Activated naive CD4-positive, alpha-beta T cell treated with anti-CD3 and anti-CD28 coated beads, Interleukin-2, amount 50 U/mL, for 16 hours (primary cell): ENCODE measurements at places on chromosomes 2 and 18.

DNA sequence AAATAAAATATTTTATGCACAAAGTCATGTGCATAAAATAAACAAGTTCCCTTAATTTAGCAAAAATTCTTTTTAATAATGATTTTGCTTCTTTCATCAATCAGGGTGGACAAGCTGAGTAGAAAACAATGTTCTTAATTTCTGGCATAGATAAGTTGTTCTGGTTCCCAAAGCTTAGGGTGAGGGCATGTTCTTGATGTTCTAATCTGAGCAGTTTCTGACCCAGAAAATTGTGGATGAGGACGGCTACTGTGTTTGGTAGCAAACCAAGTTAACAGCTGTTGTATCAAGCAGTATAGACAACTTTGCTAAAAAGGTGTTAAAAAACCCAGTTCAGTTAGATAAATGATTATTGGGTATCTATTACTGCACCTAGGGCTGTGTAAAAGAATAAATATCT is 158.9 kb downstream of the PDE1A start:
- DNase-seq, result no peak

GRCh38 chr2:23540804-23541360 is 155.9 kb downstream of the KLHL29 start:
- DNase-seq, result no peak

- DNase-seq, result no peak
Observed at GRCh38 chr2:215316336-215316735, 4.5 kb downstream of the ATIC start.

DNA sequence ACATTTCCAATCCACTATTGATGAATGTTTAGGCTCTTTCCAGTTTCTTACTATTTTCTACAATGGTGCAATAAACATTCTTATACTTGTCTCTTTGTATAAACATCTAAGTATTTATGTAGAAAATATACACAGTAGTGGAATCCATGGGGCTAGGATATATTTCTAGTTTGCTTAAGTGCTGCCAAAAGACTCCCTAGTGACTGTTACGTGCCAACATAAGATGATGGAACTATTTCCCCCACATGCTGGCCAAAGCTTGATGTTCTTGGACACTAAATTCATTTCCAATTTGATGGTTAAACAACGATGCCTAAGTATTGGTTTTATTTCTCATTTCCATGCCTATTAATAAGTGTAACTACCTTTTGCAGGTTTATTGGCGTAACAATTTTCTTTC is 378.4 kb upstream of the HNRNPA3 start:
- no peak for DNase-seq

DNA sequence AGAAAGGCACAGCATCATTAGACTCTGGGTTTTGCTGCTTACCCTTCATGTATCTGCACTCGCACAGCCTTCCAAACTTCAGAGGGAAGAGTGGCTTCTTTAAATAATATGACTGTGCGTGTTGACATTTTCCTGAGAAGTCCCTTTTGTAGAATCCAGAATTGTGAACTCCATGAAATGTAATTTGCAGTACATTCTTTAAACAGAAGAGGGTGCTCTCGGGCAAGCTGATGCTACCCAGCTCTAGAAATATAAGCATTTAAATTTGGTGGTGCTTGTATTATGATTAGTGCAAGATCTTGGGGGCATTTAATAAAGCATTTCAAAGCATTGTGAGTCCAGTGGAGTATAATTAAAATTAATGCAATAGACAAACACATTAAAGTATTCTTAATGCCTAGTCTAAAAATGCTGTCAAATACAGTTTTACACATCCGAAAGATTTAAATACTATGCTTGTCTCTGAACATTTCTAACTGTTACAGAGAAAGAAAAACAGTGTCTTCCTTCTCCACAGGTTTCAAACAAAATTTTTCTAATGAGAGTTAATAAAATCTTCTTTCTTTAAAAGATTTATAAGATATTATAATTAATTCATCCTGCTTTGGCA is 17.3 kb upstream of the GTF2A1L start:
- no peak for DNase-seq

GRCh38 chr2:120441351-120441700 is 95.4 kb downstream of the INHBB start:
- DNase-seq, result no peak

DNA sequence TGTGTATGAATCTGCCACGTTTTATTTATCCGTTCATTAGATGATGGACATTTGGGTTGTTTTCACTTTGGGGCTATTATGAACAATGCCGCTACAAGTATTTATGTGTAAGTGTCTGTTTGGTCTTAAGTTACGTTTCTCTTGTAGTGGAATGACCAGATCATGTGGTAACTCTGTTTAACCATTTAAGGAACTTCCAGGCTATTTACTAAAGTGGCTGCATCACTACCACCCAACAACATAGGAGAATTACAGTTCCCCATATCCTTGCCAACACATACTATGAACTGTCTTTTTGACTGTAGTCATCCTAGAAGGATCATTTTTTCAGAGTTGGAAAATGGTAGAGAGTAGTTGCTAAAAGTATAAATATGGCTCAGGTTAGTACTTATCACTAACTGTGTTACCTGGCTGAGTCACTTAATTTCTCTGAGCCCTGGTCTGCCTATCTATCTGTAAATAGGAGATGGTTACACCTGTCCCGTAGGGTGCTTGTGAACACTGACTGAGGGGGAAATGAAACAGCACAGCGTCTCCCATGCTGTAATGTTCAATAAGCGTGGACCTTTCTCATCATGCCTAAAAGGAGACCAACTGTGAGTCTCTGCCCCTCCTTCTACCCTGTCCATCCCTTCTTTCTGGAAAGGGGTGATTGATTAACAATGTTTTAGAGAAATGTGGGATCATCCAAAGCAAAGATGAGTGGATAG is 103.1 kb downstream of the SH3RF3 start:
- no peak for DNase-seq

- DNase-seq, result no peak
Observed at GRCh38 chr18:7155092-7155491, 37.5 kb upstream of the LAMA1 start.

GRCh38 chr2:3110994-3111666 is 266.5 kb downstream of the EIPR1 start:
- DNase-seq, result no peak

DNA sequence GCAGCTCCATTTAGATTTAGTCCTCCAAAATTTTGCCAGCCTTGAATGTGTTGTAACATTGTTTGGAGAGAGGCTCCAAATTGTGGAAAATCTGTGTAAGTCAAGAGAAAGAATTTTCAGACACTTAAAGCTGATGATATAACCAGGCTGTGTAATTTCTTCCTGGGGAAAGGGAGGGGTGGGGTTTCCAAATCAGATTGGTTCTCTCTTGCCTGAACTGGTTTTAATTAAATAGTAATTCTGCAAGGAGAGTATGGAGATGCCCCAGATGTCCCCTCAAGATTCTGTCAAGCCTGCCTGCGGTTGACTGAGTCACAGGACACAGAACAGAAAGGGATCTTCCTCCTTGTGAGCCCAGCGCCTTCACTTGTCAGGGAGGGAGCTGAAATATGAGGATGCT is 54.5 kb downstream of the C18orf63 start:
- no peak for DNase-seq

- DNase-seq, result no peak
Observed at GRCh38 chr2:146547236-146547635, 1297.6 kb upstream of the ACVR2A start.

GRCh38 chr2:47531378-47532042 is 128.6 kb downstream of the MSH2 start:
- DNase-seq, result no peak

DNA sequence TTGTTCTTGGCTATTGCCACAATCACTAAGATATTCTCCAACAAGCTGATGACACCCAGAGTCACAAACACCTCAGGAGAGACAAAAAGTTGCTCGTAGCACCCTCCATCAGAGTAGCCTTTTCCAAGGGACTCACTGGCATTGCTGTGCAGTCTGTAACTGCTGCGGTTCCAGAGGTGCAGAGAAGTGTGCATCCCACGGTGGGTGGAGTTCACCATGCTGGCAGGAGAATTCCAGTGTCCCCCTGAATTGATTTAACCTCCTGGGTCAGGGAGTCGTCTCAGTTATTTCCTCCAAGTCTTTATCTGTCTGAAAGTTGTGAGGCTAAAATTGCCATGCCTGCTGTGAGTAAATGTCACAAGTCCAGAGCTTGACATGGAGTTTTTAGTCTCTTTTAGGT is 443 bp downstream of the MC4R start:
- no peak for DNase-seq

DNA sequence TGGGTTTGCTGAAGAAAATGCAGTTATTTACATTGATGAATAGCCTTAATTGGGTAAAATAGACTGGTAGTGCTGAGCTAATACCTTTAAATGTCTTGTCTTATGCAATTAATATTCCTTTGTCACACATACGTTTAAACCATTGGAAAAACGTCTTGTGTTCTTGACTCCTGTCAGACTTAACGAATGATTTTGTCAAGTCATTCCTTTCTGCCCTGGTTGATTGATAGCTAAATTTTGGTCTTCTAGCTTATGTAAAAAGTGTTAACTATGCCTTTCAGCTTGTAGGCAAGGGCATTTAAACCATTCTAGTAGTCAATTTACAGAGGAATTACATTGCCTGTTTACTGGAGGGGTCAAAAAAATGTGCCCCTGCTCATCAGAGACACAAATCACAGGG is 105.8 kb upstream of the LRRTM1 start:
- no peak for DNase-seq

GRCh38 chr18:24875777-24876176 is 415.3 kb downstream of the HRH4 start:
- DNase-seq, result no peak

- DNase-seq, result no peak
Observed at GRCh38 chr2:237438080-237438940, 24.3 kb upstream of the COL6A3 start.
